Right lung (tissue), 10 donors: ENCODE measurements at places on chromosomes 4 and X.

DNA sequence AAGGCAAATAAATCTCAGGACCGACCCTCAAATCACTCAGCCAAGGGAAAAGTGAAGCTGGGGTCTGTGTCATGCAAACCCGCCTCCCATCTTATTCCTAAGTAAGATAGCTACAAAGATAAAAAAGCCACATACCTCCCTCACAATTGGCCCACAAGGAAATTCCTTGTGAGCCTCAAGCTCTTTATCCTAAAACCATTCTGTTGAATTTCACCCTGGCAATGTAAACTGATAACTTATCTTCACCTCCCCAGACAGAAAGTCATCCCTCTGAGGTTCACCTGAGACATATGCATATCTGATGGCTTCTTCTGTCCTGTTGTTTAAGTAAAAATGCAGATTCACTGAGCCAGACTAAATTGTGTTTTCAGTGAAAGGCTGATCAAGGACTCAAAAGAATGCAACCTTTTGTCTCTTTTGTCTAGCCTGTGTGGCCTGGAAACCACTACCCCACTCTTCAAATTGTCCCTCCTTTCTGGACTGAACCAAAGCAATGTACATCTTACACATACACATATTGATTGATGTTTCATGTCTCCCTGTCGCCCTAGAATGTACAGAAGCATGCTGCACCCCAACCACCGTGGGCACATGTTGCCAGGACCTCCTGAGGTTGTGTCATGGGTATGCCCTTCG, 91.3 kb downstream of the MFAP3L start:
- no peak for DNase-seq

DNA sequence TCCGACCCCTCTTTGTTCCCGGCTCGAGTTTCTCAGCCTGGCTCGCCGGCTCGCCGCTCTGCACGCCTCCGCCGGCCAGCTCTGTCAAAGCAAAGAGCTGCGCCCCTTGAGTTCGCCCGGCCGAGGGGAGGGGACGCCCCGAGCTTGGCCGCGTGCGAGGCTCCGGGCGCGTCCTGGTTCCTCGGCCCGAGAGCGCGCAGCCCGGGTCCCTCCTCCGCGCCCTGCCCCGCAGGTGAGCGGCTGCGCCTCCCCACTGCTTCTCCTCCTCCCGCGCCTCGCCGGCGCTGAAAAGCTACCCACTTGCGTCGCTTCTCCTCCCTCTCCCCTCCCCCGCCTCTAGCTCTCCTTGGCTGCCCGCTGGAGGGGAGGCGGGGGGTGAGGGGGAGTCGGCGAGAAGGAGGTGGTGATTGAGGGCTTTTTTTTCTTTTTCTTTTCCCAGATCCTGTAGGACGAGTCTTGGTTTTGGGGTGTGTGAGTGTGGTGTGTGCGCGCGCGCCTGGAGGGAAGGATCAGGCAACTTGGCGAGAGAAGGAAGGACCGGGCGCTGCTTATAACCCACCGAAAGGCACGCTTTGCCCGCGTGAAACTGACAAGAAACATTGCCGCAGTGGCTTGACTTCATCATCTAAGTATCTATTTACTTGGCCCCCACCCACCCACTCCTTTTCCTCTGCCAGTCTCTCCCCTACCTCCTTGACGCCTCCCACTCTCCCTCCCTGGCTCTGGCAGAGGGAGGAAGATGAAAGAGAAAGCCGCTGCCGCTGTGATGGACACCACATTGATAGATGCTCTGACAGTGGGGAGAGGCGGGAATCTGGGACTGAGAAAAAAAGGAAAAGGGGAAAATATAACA, at the start of gene LEF1:
LEF1 (minus strand) TSS at position 262 of the 853 bp plus-strand sequence. CDS start 1,165 bp downstream, outside the sequence.
- DNase-seq = peak; percentile 68

DNA sequence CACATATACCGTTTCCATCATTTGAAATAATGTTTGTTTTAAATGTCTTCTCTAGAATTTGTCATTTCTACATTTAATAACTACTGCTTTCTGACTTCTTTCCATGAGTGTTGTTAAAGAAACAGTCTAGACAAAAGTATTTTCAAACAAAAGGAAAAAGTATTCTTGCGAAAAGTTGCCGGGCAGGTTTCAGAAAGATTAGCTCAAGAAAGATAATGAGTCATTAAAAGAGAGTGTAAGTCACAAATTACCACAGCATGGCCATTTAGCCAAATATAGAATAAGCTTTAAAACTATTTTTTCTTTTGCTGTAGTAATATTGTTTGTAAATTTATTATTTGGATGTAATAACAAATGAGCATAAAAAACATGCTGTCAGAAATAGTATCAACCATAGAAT, 493.0 kb downstream of the TLL1 start:
- no peak for DNase-seq

DNA sequence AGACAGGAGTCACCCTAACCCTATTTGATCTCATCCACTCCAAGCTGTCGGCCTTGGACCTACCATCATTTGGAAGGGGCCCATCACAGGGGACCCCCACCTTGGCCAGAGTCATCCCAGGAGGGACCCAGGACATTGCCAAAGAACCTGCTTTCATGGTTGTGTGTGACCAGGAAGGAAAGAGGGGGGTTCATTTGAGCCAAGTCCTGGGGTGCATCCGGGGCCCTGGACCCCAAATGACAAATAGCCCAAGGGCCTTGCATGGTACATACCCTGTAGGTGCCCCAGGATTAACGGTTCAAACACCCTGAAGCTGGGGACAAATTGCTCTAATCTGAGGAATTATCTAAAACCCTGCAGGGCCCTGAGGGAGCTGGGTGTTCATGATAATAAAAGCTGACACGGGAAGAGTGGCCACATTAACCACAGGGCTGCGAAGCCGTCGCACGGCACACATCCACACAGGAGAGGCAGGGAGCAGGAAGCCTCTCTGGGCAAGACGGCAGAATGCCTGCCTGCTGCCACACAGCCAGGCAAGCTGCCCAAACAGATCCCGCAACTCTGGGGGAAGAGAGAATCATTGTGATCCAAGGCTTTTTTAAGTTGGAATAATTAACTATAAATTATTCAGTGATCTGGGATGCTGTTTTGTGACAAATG, 28.2 kb upstream of the PPP2R2C start:
- DNase-seq = no peak

- no peak for DNase-seq
Observed at GRCh38 chr4:148914301-148914700, 472.1 kb upstream of the NR3C2 start.
